Stimulated activated CD8-positive, alpha-beta memory T cell treated with anti-CD3 and anti-CD28 coated beads, Interleukin-7, amount 100 ng/mL, for 48 hours (primary cell): ENCODE measurements at places on chromosomes 13 and 19.

DNA sequence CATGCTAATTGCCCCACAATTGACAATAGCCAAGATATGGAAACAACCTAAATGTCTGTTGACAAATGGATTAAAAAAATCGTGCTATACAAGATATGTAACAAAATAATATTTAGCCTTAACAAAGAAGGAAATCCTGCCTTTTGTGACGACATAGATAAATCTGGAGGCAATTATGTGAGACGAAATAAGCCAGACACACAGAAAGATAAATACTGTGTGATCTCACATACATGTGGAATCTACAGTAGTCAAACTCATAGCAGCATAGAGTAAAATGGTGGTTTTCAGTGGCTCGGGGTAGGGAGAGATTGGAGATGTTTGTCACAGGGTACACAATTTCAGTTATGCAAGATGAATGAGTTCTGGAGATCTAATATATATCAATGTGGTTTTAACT lies 895.8 kb downstream of the SLITRK6 start:
- no peak for DNase-seq

GRCh38 chr19:58385891-58386575 lies 1.0 kb upstream of the RPS5 start:
- DNase-seq, result no peak

DNA sequence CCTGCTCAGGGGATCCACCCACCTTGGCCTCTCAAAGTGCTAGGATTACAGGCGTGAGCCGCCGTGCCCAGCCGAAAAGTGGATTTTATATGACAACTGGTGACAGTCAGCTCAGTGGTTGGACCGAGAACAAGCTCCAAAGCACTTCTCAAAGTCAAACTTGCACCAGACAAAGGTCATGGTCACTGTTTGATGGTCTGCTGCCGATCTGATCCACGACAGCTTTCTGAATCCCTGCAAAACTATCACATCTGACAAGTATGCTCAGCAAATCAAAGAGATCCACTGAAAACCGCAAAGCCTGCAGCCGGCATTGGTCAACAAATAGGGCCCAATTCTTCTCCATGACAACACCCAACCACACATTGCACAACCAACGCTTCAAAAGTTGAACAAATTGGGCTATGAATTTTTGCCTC lies 21.6 kb upstream of the NAA16 start:
- no peak for DNase-seq

GRCh38 chr19:16306728-16307402 lies 17.8 kb upstream of the KLF2 start:
- DNase-seq, result no peak

DNA sequence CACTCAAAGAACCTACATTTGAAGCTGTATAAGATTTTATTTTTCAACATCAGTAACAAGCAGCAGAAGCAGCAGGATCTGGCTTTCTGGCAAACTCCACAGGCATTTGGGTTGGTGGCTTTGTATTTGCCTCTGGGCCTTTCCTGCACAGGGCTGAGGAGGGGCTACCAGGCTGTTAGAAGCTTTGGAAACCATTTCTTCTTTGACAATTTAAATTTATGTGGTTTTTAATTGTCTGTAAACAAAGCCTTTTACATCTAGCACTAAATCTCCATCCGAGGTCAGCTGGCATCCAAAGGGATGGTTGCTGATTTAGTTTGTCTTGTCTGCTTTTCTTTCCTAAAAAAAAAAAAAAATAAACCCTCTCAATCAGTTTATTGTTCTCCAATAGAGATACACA lies 127.5 kb upstream of the OBI1 start:
- no peak for DNase-seq

GRCh38 chr19:13629687-13630357 lies 123.5 kb upstream of the CACNA1A start:
- no peak for DNase-seq
